ENCODE measurements at places on chromosomes 16 and 17.

DNA sequence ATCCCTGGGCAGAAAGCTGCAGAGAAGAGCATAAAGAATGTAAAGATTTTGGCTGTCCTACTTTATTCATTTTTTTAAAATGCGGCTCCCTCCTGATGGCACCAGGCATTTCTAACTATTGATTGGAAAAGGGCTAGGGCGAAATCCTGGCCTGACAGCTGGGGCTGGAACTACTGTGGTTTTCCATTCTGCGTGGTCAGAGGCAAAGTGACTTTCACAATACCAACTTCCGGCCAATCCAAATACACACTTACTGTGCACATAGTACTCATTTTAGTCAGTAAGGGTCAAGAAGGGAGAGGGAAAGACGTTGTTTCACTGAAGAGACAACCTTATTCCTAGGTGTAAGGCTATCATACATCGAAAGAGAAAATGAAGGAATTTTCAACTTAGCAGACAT lies 113.8 kb upstream of the PMFBP1 start:
- DNase-seq: no peak

DNA sequence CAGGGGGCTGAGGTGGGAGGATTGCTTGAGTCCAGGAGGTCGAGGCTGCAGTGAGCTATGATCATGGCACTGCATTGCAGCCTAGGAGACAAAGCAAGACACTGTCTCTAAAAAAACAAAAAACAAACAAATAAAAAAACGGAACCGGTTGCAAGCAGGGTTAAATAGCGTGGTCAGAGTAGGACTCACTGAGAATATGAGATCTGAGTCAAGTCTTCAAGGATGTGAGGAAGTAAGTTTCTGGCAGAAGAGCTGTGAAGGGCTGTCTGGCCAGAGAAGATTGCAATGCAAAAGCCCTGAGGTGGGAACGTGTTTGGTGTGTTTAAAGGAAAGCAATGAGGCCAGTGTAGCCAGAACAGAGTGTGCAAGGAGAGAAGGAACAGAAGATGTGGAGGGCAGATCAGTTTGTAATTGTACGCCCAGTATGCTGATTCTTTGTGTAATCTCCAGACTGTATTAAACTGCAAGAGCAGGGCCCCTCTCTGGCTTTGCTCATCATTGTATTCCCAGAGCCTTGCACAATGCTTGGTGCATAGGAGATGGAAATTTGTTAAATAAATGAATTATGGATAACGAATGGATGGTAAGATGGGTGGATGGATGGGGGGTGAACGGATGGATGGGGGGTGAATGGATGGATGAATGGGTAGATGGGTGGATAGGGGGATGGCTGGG lies 6.3 kb downstream of the G6PC1 start:
- no peak for DNase-seq

- DNase-seq: no peak
Measured at GRCh38 chr16:17561056-17561455, 90.3 kb upstream of the XYLT1 start.

DNA sequence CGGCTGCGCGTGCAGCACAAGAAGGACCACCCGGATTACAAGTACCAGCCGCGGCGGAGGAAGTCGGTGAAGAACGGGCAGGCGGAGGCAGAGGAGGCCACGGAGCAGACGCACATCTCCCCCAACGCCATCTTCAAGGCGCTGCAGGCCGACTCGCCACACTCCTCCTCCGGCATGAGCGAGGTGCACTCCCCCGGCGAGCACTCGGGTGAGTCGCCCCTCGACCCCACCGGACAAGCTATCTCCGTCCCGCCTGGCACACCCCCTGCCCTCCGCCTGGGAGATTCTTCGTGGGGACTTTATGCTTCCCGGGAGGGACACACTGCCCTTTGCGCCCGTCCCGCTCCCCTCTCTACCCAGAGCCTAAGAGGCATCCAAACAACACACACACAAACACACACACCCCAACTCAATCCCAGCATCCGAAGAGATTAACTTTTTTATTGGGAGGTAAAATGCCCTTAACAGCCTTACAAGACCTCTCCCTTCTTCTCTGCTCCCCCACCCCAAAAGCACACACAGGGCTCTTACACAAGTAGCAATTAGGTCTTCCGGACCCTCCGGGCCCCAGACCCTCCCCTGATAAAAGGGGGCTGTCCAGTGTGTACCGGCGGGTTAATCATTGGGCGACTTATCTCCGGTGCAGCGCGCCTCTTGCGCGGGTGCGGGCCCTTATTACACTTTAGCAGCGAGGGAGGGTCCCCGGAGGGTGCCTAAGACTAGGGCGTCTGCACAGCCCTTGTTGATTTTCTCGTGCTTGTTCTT lies 2.1 kb downstream of the SOX9 start:
- no peak for DNase-seq

GRCh38 chr17:58412961-58413586 lies 4.3 kb downstream of the RNF43 start:
- no peak for DNase-seq

GRCh38 chr17:66227212-66228045 lies 1.8 kb downstream of the APOH start:
- no peak for DNase-seq

DNA sequence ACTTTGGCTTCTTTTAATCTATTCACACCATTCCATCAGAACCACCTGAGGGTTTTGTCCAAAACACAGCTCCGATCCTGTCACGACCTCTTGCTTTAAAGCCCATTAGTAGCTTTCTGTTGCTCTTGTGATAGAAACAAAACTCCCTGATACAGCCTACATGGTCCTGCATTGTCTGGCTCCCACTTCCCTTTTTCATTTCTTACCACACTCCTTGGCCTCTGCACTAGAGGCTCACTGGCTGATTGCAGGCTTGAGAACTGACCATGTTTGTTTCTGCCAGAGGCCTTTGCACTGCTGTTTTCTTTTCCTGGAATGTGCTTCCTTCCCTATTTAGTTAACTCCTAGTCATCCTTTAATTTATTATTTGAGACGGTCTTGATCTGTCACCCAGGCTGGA lies 23.7 kb downstream of the IST1 start:
- no peak for DNase-seq

- no peak for DNase-seq
Measured at GRCh38 chr17:47966079-47966519, 4.8 kb upstream of the CDK5RAP3 start.

DNA sequence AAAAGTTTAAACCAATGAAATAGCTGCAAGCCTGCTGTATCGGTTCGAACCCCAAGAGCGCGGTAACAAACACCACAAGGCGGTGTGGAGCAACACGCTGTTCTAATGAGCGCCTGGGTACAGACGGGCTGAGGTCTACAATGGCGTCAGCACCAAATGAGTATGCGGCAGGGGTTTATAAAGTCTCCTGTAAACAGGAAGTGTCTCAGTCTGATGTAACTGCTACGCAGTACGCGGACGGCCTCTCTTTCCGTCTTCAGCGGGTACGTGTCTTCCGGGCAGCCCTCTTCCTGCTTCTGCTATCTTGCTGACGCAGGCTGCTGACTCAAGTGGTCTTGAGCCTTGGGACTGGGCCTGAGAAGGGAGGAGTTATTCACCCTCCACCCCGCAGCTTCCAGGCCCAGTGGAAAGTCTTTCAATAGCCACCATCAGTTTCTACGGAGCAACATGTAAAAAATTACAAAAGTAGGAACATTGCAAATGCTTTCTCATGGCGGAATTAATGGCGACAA lies 40.5 kb upstream of the KCNJ2 start:
- DNase-seq: no peak

DNA sequence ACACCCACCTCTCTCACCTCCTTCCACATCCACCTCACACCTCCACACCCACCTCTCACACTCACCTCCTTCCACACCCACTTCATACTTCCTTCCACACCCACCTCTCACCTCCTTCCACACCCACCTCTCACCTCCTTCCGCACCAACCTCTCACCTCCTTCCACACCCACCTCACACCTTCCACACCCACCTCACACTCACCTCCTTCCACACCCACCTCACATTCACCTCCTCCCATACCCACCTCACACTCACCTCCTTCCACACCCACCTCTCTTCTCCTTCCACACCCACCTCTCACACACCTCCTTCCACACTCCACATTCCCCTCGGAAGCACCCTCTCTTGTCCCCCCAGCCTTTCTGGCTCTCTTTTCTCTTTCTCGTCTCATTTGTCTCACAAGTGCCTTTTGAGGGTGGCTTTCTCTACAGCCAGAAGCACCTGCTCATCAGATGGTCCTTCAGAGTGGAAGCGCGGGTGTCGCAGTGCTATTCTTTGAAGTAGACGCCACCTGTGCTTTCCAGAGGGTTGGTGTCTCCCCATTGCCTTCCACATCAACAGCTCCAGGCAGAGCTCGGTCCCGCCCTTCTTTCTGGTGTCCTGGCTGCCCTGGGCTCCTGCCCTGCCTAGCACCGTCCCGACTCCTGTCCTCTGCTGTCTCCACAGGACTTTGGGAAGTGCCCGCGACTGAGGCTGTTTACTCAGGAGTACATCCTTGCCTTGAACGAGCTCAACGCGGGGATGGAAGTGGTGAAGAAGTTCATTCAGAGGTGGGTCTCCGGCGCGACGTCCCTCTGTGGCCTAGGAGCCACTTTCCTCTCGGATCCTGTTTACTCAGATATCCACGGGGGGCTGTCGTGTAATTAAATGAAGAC lies 109.4 kb upstream of the PLCG2 start:
- DNase-seq: no peak

GRCh38 chr16:56195151-56195550 lies 3.9 kb downstream of the GNAO1 start:
- no peak for DNase-seq

GRCh38 chr16:86739808-86740207 lies 161.5 kb downstream of the FOXL1 start:
- DNase-seq: no peak

DNA sequence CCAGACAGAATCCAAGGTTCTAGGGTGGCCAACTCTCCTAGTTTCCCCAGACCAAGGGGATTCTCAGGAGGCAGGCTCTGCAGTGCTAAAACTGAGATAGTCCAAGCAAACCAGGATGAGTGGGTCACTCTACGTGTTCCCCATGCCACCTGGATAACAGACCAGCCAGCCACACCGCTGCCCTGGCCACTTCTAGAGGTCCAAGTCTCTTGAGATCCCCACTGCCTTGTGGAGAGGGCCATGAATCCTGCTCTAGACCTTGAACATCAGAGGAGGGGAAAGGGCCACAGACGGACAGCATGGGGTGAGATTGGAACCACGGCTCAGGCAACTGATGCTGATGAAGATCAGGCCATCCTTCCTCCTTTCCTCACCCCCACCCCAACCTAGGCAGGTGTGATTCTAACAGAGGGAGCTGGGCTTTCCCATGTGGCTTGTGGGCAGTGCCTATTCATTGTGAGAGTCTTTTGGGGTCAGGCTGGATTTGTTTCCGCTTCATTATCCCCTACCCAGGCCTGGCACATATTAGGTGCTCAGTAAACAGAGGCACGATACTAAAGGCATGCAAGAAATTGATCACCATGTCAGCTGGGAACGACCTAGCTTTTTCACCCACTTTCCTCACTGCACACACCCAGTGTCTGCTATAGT lies 16.8 kb upstream of the TVP23A start:
- DNase-seq: no peak

DNA sequence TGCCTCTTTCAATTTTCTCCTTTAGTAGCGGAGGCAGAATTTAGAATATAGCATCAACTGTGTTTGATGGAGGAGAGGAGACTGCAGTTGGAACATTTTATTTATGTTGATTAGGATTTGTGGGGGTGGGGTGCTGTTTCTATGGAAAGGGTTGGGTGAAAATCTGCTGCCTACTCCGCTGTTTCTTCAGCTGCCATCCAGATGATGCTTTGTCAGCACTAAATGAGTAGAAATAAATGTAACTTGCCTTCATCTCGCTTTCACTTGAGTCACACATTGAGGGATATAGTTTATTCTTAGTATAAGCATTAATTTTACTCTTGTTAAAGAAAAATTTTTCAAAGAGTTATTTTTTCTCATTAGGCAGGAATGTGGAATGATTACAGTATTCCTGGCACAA lies 42.1 kb downstream of the ABHD15 start:
- DNase-seq: no peak

GRCh38 chr17:1229349-1229899 lies 40.8 kb upstream of the BHLHA9 start:
- DNase-seq: no peak

GRCh38 chr17:64063088-64063487 lies 42.7 kb upstream of the ICAM2 start:
- DNase-seq: no peak

DNA sequence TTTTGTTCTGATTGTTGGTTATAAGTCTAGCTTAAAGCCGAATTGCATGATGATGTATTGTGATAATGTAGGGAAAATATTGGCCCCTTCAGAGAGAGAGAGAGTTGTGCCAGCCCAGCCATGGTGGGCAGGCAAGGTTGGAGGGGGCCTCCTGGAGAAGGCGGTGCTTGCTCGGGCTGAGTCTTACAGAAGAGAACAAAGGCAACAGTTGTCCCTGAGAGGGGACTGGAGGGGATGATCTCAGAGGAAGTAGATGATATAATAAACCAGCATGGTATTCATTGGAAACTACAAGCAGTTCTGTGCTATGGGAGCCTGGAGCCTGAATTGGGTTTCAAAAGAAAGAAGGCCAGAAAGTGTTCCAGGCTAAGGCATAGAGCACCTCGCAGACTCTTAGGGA lies 173.8 kb downstream of the RPTOR start:
- DNase-seq: no peak

- no peak for DNase-seq
Measured at GRCh38 chr17:65527857-65528591, 33.4 kb downstream of the AXIN2 start.

- no peak for DNase-seq
Measured at GRCh38 chr17:72968798-72969197, 123.7 kb downstream of the SLC39A11 start.

DNA sequence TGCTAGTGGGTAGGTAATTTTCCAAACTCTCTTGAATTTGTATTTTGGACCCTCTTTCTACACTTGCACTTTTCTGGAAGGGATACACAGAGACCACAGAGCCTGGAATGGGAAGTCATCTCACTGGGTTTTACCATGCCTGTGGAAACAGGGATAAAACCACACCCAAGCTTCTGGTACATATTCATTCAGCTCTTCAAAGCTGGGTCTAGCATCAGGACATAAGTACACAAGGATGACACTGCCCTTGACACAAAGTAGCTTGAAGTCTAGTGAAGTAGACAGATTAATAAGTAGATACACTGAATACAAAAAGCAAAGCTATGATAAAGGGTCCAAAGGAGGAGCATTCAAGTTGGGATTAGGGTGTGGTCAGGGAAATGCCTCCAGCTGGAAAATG lies 118.2 kb downstream of the CDH11 start:
- DNase-seq: no peak

GRCh38 chr16:17830651-17831050 lies 359.9 kb upstream of the XYLT1 start:
- DNase-seq: no peak

DNA sequence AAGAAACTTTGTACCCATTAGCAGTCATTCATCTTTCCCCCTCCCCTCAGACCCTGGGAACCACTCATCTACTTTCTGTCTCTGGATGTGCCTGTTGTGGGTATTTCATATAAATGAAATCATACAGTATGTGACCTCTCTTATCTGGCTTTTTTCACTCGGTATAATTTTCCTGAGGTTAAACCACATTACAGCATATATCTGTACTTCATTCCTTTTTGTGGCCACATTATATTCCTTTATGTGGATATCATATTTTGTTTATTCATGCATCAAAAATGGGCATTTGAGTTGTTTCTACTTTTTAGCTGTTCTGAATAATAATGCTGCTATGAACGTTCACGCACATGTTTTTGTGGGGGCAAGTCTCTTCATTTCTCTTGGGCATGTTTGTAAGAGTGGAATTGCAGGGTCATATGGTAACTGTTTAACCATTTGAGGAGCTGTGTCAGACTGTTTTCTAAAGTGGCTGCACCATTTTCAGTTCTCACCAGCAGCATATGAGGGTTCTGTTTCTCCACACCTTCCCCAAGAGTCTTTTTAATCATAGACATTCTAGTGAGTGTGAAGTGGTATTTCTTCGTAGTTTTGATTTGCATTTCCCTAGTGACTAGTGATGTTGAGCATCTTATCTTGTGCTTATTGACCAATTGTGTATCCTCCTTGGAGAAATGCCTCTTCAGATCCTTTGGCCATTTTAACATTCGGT lies 3.8 kb downstream of the SNX29 start:
- DNase-seq: no peak
